ENCODE measurements at places on chromosomes 11 and 22. TPM values are rescaled to one million over a fixed set of nuclear protein-coding genes. Genes with fewer than 3 reads are reported as not detected.
A peak's percentile ranks its signal among the peaks of the same experiment; 100 is the strongest.

Gene UBQLNL
- total RNA-seq = 0.60 TPM

Gene GRK3
- total RNA-seq = 32.6 TPM

DNA sequence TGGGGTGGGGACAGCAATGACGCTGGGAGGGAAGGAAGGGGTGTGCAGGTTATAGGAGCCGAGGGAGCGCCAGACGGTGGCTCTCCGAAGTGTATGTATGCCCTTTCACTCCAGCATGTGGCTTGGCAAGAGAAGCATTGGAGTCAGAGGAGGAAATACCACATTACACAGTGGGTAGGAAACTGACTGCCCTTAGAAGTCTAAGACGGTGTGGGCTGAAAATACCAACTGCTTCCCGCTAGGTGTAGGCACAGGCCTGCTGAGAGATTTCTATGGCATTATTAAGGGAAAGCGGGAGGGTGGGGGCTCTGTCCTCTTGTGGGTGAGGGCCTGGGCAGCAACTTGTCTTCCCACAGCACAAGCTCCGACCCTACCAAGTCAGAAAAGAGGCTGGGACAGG, 44.7 kb downstream of the CACNG2 start:
- no peaks in the 10 kb centered on the region for H3K4me1 ChIP-seq
- H3K36me3 ChIP-seq = no peaks in the 10 kb centered on the region
- H3K27me3 ChIP-seq = peaks cover 20% of the 10 kb centered on the region

- H3K27ac ChIP-seq = peak overlapping the region; percentile 94
- peak overlapping the region; percentile 99 for H3K4me3 ChIP-seq
- H3K4me1 ChIP-seq = peaks cover 44% of the 10 kb centered on the region
- H3K27me3 ChIP-seq = no peaks in the 10 kb centered on the region
- peaks cover 25% of the 10 kb centered on the region for H3K36me3 ChIP-seq
- DNase-seq = peak; percentile 79
Measured at GRCh38 chr11:73141309-73142127, 600 bp downstream of the FCHSD2 start.

- no peak overlapping the region for H3K4me3 ChIP-seq
- no peak for DNase-seq
- no peaks in the 10 kb centered on the region for H3K4me1 ChIP-seq
- H3K36me3 ChIP-seq = no peaks in the 10 kb centered on the region
Measured at GRCh38 chr11:1559111-1559951, 12.7 kb downstream of the DUSP8 start.

DNA sequence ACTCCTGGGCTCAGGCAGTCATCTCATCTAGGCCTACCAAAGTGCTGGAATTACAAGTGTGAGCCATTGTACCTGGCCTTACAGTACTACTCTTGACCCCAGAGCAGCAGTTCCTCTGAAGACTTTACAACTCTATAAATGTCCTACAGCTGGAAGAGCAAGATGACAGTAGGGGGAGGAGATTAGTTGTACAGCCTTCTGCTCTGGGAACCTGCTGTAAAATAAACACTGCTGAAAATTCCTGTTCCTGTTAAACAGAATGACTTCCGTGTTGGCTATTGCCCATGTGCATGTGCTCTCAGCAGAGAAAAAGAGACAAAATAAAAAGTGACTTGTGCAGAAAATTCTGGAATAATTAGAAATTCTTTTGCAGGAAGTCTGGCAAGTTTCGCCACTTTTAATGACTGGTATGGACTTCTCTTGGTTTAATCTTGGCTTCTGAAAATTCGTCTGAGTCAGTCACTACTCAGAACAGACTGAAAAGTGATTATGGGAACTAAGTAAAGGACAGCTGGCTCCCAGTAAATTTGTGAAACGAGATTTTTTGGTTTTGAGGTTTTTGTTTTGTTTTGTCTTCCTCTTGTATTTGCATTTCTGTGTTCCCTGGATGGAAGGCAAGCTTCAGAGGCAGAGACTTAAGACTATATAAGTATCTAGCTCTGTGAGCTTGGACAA, 955.7 kb downstream of the DLG2 start:
- no peak overlapping the region for H3K27ac ChIP-seq
- no peaks in the 10 kb centered on the region for H3K36me3 ChIP-seq
- DNase-seq = no peak
- H3K27me3 ChIP-seq = no peaks in the 10 kb centered on the region

- H3K27me3 ChIP-seq = no peaks in the 10 kb centered on the region
- peaks cover 15% of the 10 kb centered on the region for H3K4me1 ChIP-seq
- H3K27ac ChIP-seq = no peak overlapping the region
- no peak for DNase-seq
Measured at GRCh38 chr11:6692128-6692527, 9.0 kb upstream of the MRPL17 start.

DNA sequence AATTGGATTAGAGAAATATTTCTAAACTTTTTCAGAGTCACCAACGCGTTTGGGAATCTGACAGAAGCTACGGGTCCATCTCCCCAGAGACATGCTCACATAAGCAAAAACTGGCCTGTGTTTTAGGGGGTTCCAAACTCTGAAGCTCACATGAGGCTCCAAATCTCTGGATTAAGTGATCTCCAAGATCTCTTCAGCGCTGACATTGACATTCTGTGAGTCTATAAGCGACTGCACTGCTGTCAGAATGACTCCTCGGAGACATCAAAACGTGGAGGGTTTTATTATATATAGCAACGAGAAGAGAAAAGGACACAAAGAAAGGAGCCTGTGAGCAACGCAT, 642 bp upstream of the SIK2 start:
- H3K4me1 ChIP-seq = peaks cover 27% of the 10 kb centered on the region
- peak overlapping the region; percentile 97 for H3K4me3 ChIP-seq
- H3K27me3 ChIP-seq = peaks cover 6% of the 10 kb centered on the region
- H3K27ac ChIP-seq = peak overlapping the region; percentile 87
- no peak for DNase-seq

GRCh38 chr22:39547587-39547947, 15.0 kb upstream of the RPS19BP1 start:
- peaks cover 54% of the 10 kb centered on the region for H3K27me3 ChIP-seq
- peaks cover 16% of the 10 kb centered on the region for H3K4me1 ChIP-seq
- DNase-seq = no peak
- no peak overlapping the region for H3K27ac ChIP-seq
- H3K4me3 ChIP-seq = no peak overlapping the region

Measured in activated naive CD8-positive, alpha-beta T cell treated with anti-CD3 and anti-CD28 coated beads, Interleukin-2, amount 10 ng/mL, durations not matched to agents 7 days and 5 days (primary cell).